RPMI8226 (cell line): ENCODE measurements at places on chromosomes 16 and 17.

DNA sequence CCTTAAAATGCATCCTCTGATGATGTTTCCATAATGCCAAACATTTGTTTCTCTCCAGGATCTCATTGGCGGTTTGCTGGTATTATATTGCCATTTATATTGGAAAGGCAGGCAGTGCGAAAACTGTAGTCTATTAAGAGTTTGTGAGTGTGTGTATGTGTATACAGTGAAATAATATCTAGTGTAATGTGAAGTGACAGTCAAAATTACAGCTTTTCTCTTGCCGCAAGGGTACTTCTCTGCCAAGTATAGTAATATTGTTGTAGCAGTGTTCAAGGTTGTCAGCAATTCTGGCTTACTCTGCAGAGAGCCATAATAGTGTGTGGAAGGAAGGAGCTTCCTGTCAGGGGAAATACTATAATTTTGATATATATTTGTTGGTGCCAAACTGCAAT is 178.6 kb downstream of the WWOX start:
- no peak for DNase-seq

- DNase-seq = no peak
Measured at GRCh38 chr17:28370035-28370743, at the start of gene VTN. TSS of gene VTN (minus strand) at chr17:28370307. CDS start at chr17:28370203, 104 bp downstream.

- DNase-seq = no peak
Measured at GRCh38 chr17:47335101-47335936, 11.6 kb downstream of the EFCAB13 start.

- DNase-seq = peak; percentile 23
Measured at GRCh38 chr16:49452578-49452977, 79.0 kb downstream of the C16orf78 start.

DNA sequence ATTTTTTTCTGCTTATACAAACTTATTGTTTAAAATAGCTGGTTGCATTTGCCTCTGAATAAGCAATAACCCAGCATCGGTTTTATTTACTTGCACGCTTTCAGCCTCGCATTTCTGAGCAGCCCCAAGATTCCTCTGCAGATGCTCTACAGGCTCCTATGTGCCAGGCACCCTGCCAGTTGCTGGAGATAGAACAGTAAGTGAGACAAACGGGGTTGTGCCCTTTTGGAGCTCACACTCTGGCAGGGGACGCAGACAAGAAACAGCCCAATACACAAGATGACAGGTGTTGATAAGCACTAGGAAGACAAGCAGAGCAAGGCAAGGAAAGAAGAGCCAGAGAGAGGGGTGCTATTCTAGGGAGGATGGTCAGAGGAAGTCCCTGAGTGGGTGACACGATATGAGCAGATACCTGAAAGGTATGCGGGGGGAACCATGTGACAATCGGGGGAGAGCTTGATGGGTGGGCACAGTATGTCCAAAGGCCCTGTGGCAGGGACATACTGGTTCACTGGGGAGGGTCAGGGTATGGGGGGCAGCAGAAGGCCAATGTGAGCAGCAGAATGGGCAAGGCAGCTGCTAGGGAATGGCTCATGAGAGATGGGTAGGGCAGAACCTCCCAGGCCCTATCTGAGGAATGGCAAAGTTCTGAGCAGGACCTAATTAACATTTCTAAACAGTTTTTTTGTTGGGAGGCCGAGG is 18.7 kb upstream of the ADORA2B start:
- no peak for DNase-seq

- DNase-seq = no peak
Measured at GRCh38 chr17:48995974-48996721, 1.0 kb upstream of the IGF2BP1 start.

- peak; percentile 18 for DNase-seq
Measured at GRCh38 chr17:40485851-40486521, 15.4 kb downstream of the TNS4 start.
